ENCODE measurements at places on chromosomes 3 and 15.

GRCh38 chr3:162678941-162679340 is 1182.3 kb downstream of the OTOL1 start:
- H3K4me3 ChIP-seq = no peak overlapping the region
- no peak for DNase-seq
- H3K4me1 ChIP-seq = peaks cover 5% of the 10 kb centered on the region
- no peaks in the 10 kb centered on the region for H3K27me3 ChIP-seq
- H3K36me3 ChIP-seq = no peaks in the 10 kb centered on the region
- H3K27ac ChIP-seq = no peak overlapping the region

DNA sequence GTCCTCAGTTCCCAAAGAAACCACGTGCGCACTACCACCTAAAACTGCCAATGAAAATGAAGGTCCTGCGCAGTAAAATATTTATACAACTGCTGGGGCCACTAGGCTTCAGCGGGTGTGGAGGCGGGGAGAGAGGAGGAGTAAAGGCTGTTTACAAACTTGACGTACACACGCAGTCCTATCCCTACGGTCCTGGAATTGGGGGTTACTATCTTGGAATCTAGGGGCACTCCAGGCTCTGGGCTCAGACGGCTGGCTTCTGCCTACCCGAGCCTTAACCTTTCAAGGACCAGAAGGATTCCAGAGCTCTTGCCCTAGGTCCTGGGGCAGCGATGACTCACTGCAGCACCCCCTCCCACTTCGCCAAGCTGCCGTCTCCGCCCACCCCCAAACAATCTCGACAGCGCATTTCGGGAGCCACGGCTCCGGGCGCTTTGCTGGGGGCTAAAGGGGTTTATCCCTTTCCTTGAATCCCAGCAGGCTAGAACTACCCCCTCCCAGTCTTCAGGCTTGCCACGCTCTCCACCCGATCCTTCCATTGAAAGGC is 3.0 kb downstream of the ADAMTS9 start:
- no peaks in the 10 kb centered on the region for H3K36me3 ChIP-seq
- peak overlapping the region; percentile 94 for H3K4me3 ChIP-seq
- H3K4me1 ChIP-seq = peaks cover 48% of the 10 kb centered on the region

DNA sequence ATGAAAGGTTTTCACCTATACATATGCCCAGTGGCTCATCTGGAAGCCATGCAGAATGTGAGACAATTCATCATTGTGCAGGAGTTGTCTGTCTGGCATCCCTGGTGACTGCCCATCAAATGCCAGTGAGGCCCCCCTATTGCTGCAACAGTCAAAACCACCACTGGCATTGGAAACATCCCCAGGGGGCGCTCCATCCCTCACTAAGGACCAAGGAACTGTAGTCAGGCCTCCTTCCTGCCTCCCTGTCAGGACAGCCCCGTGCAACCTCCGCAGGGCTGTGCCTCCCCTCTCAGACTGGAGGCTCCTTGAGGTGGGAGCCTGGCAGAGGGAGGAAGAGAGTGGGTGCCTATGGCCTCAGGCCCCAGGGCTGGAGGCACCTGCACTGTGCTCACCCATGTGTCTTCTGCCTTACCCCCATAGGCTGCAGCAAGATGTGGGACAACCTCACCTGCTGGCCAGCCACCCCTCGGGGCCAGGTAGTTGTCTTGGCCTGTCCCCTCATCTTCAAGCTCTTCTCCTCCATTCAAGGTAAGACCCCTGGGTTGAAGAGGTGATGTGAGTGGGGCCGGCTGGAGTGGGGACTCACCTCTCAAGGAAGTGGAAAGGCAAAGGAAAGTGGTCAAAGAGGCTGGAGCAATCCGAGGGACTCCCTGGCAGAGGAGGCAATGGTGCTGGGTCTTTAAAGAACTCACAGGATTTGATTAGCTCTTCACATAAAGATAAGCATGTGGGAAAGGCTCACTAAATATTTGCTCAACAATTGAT is 16.5 kb downstream of the VIPR1 start:
- H3K27ac ChIP-seq = no peak overlapping the region
- H3K36me3 ChIP-seq = no peaks in the 10 kb centered on the region
- no peaks in the 10 kb centered on the region for H3K4me1 ChIP-seq

GRCh38 chr3:143298380-143298779 is 178.8 kb downstream of the CHST2 start:
- H3K4me3 ChIP-seq = no peak overlapping the region
- H3K27ac ChIP-seq = no peak overlapping the region
- H3K4me1 ChIP-seq = no peaks in the 10 kb centered on the region
- H3K36me3 ChIP-seq = no peaks in the 10 kb centered on the region
- DNase-seq = no peak

DNA sequence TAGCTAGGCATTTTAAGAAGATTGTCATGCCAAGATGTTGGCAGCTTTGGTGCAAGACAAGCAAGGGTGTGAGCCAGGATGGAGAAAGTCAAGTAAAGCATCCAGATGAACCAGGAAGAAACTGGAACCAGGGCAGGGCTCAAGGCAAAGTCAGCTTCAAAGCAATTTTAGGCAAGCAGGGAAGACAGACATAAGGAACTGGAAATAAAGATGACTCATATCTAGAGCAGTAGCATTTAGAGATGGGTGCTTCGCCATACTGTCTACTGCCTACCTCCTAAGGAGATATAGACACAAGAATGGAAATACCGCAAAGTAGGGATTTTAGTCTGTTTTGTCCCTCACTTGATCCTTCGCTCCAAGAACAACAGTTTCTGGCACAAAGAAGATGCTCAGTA is 59.9 kb downstream of the RYR3 start:
- H3K4me3 ChIP-seq = no peak overlapping the region
- no peak for DNase-seq
- no peaks in the 10 kb centered on the region for H3K36me3 ChIP-seq

DNA sequence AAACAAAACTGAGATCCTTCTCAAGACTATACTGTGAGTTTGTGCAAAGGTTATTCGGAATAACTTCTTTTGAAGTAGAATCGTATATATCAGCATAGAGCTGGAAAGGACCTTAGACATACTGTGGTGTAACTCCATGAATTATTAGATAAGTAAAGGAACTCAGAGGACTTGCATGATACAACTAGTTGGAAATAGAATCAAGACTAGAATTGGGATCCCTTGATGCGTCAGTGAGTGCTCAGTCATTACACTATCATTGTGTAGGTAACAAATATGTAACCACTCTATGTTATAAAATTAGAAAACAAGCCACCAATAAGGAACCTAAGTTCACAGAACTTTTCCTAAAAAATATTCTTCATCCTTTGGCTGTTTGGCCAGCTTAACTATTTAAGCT is 61.1 kb downstream of the CBLB start:
- H3K27me3 ChIP-seq = no peaks in the 10 kb centered on the region
- no peak overlapping the region for H3K27ac ChIP-seq
- H3K4me1 ChIP-seq = peaks cover 8% of the 10 kb centered on the region
- no peaks in the 10 kb centered on the region for H3K36me3 ChIP-seq
- no peak for DNase-seq
